ENCODE measurements at places on chromosomes 7 and 10.

GRCh38 chr10:99396471-99396870, 34.0 kb downstream of the GOT1 start:
- peaks cover 58% of the 10 kb centered on the region for H3K4me1 ChIP-seq
- H3K27ac ChIP-seq: peak overlapping the region; percentile 58
- no peaks in the 10 kb centered on the region for H3K27me3 ChIP-seq
- H3K36me3 ChIP-seq: peaks cover 8% of the 10 kb centered on the region
- no peak for DNase-seq

DNA sequence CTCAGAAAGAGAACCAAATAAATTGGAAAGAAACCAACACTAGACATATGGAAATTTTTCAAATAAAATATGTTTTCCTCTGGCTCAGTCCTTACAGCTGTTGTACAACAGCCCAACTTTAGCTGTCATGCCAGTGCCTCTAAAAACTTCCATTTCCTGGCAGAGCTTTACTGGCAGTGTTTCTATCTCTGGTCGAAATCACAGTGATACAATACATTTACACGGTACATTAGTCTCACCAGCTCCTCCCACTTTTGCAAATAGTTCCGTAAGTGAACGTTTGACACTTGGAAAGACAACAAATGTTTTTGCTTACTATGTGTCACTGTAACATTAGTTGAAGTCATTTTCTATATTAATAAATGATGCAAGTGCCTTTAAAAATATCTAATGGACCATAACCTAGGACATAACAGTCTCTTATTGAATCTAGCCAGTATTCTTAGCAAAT, 29.8 kb downstream of the BCAP29 start:
- DNase-seq: no peak
- H3K4me3 ChIP-seq: no peak overlapping the region
- peaks cover 20% of the 10 kb centered on the region for H3K4me1 ChIP-seq
- H3K27ac ChIP-seq: no peak overlapping the region
- peaks cover 3% of the 10 kb centered on the region for H3K36me3 ChIP-seq

GRCh38 chr10:123855008-123855684, 36.5 kb downstream of the CPXM2 start:
- H3K27me3 ChIP-seq: no peaks in the 10 kb centered on the region
- H3K36me3 ChIP-seq: no peaks in the 10 kb centered on the region
- H3K27ac ChIP-seq: no peak overlapping the region
- H3K4me1 ChIP-seq: no peaks in the 10 kb centered on the region
- no peak overlapping the region for H3K4me3 ChIP-seq

DNA sequence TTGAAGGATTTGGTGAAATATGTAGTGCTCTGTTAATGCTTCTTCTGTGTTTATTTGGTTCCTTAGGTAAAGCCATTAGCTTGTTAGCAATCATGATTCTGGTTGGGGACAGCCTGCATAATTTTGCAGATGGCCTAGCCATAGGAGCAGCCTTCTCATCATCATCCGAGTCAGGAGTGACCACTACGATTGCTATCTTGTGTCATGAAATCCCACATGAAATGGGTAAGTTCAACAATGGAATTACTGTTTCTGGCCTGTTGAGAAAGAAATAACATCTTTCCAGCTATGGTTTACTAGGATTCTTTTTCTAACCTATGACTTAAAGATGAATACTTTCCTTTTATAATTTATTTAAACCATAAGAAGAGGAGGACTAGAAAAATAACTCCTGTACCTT, 48.9 kb downstream of the SLC39A12 start:
- H3K36me3 ChIP-seq: no peaks in the 10 kb centered on the region
- no peak overlapping the region for H3K4me3 ChIP-seq
- no peaks in the 10 kb centered on the region for H3K27me3 ChIP-seq
- DNase-seq: no peak
- H3K4me1 ChIP-seq: no peaks in the 10 kb centered on the region
- no peak overlapping the region for H3K27ac ChIP-seq

DNA sequence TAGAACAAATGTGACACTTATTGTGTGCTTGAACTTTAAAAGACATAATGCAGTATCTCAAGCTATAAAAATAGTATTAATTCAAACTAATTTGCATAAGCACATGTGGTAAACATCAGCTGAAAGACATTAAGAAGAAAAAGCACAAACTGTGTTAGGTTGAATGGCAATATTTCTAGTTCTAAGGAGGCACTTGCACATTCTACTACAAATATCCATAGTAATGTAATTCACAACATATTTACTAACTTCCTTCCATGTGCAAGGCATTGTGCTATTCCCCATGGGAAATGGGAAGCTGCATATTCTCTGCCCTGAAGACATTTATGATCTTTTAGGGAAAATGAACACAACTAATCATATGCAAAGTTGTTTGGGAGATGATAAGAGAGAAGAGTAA, 80.2 kb upstream of the SLC13A1 start:
- no peak overlapping the region for H3K4me3 ChIP-seq
- DNase-seq: no peak
- H3K4me1 ChIP-seq: no peaks in the 10 kb centered on the region
- H3K27me3 ChIP-seq: no peaks in the 10 kb centered on the region
- H3K27ac ChIP-seq: no peak overlapping the region

GRCh38 chr10:86207226-86207625, 159.4 kb downstream of the GRID1 start:
- DNase-seq: no peak
- no peaks in the 10 kb centered on the region for H3K4me1 ChIP-seq
- no peaks in the 10 kb centered on the region for H3K36me3 ChIP-seq
- H3K27ac ChIP-seq: no peak overlapping the region

DNA sequence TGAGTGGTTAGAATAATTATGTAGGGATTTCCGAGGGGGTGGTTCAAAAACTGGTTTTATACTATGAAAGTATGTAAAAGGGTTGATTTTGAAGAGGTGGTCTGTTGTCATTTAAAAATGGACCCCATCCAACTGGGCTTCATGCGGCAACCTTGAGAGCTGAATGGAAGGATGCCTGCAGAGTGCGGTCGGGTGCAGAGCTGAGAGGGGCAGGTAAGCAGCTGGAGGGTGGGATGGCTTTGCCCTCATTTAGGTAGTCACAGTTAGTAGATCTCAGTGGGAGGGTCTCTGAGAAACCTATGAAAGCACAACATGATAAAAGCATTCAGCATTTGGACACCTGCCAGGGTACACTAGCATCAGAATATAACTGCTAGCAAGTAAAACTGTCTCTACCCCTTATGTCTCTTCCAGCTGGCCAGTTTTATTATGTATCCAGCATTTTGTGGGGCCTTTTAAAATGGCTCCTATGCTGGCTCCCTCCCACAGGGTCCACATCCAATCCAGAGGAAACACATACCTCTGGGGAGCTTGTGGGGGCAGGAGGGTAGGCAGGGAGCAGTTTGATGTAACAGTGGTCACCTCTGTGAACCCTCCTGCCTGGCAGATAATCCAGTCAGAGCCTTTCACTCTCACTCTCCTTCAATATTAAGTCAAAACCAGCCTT, 75.9 kb upstream of the MAGI2 start:
- H3K27me3 ChIP-seq: no peaks in the 10 kb centered on the region
- no peak overlapping the region for H3K27ac ChIP-seq
- H3K36me3 ChIP-seq: no peaks in the 10 kb centered on the region
- DNase-seq: no peak

- peaks cover 18% of the 10 kb centered on the region for H3K36me3 ChIP-seq
- peaks cover 33% of the 10 kb centered on the region for H3K4me1 ChIP-seq
- H3K27me3 ChIP-seq: no peaks in the 10 kb centered on the region
- H3K27ac ChIP-seq: no peak overlapping the region
Observed at GRCh38 chr10:59892697-59893096, 13.7 kb downstream of the CCDC6 start.

GRCh38 chr7:816751-817671, 15.3 kb upstream of the SUN1 start:
- no peak for DNase-seq
- peaks cover 39% of the 10 kb centered on the region for H3K4me1 ChIP-seq
- no peaks in the 10 kb centered on the region for H3K36me3 ChIP-seq
- peak overlapping the region; percentile 92 for H3K4me3 ChIP-seq
- H3K27me3 ChIP-seq: no peaks in the 10 kb centered on the region

DNA sequence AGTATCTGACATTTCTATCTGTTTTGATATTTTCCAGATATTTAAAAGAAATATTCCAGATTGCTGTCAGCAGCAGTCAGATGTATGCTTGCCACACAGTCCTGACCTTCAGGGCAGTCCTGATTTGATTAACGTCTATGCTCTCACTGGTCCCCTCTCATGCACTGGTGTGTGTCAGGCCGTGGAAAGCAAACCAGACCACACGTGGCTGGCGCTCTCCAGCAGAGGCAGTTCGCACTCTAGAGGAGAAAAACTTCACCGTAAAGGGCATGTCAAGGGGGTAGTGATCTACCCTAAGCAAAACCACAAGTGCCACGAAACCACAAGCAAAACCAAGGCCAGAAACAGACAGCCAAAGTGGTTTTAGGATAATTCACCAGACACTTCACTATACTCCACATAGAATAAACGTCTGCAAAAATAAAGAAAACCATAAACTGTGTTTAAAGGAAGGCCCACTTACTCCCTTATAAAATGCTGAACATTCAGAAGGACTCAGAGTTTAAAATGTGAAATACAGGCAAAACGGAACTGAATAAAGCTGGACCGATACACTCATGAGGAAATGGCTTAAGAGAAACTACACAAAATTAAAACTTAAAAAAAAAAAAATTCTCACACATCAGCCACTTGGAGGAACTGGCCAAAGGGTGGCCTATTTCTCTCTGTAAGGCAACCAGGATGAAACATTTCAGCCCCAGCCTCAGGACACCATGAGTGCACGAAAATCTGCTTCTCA, 26.4 kb downstream of the PARP12 start:
- peaks cover 26% of the 10 kb centered on the region for H3K36me3 ChIP-seq
- no peaks in the 10 kb centered on the region for H3K27me3 ChIP-seq
- no peak overlapping the region for H3K4me3 ChIP-seq
- H3K4me1 ChIP-seq: peaks cover 41% of the 10 kb centered on the region
- DNase-seq: no peak

DNA sequence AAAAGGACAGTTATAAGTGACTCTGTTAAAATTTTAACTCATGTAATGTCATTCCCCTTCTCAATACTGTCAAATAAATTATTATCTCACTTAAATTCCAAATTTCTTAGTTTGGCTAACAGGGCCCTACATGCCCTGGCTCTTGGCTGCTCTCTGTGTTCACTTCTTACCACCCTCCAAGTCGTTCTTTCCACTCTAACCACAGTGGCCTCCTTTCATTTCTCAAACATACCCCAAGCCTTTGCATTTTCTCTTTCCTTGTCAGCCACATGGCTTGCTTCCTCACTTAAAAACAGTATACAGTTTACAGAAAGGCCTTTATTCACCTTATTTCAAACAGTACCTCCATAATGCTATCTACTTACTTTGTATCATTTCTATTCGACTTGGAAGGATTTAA, 737.1 kb upstream of the ZWINT start:
- H3K4me1 ChIP-seq: no peaks in the 10 kb centered on the region
- H3K4me3 ChIP-seq: no peak overlapping the region
- no peaks in the 10 kb centered on the region for H3K36me3 ChIP-seq
- no peak overlapping the region for H3K27ac ChIP-seq
- H3K27me3 ChIP-seq: no peaks in the 10 kb centered on the region

DNA sequence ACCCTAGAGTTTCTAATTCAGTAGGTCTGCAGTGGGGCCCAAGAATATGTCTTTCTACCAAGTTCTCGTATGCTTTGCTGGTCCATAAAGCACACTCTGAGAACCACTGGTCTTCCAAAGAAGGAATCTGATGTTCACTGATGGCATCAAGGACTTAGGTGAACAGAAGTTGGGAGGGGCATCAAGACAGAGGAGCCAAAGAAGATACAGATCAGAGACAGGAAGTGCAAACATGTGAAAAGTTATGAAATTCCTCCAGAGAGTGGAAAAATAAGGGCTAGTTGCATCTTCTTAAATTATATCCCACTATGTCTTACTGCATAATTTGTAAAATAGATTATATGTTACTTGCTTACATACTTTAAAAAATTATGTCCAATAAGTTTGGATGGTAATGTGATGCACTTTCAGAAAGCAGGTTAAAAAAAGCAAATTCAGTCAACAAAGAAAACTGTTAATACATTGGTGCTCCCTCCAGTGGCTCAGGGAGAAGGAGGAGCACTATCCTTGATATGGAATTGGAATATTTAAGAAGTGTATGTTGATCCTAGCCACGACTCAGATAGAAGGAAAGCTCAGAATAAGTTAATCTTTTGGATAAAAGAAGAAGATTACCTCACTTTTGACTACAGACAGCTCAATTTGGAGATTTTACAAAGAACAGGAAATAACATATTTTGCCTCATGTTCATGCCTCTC, 35.8 kb downstream of the CREB3L2 start:
- no peak for DNase-seq
- H3K36me3 ChIP-seq: no peaks in the 10 kb centered on the region
- H3K4me3 ChIP-seq: no peak overlapping the region
- H3K4me1 ChIP-seq: peaks cover 10% of the 10 kb centered on the region
- no peaks in the 10 kb centered on the region for H3K27me3 ChIP-seq

DNA sequence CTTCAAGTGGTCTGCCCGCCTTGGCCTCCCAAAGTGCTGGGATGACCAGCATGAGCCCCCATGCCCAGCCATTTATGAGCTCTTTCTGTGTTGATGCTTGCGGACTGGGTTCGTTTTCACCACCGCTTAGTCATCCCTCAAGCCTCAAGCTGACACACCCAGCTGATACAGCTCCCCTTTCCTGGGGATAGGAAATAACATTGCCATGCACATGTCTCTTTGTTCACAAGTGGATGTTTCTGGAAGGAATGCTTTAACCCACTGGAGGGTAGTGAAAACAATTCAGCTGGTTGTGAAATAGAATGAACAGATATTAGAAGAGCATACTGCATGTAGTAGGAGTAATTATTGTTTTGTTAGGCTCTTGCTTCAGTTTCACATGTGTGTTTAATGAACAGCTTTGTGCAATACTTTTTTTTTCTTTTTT, 8.5 kb upstream of the METTL27 start:
- H3K36me3 ChIP-seq: no peaks in the 10 kb centered on the region
- H3K4me1 ChIP-seq: peaks cover 47% of the 10 kb centered on the region
- peak; percentile 78 for DNase-seq

- H3K27me3 ChIP-seq: peaks cover 3% of the 10 kb centered on the region
- H3K27ac ChIP-seq: no peak overlapping the region
- DNase-seq: no peak
- H3K4me3 ChIP-seq: no peak overlapping the region
Observed at GRCh38 chr10:76177936-76178335, 746.5 kb downstream of the LRMDA start.

GRCh38 chr7:24965831-24966708, 13.9 kb downstream of the OSBPL3 start:
- no peaks in the 10 kb centered on the region for H3K36me3 ChIP-seq
- H3K27ac ChIP-seq: peak overlapping the region; percentile 89

GRCh38 chr10:97575127-97575668, 2.6 kb downstream of the ANKRD2 start:
- H3K27me3 ChIP-seq: no peaks in the 10 kb centered on the region
- peaks cover 49% of the 10 kb centered on the region for H3K4me1 ChIP-seq
- H3K36me3 ChIP-seq: no peaks in the 10 kb centered on the region
- H3K27ac ChIP-seq: peak overlapping the region; percentile 20

- no peaks in the 10 kb centered on the region for H3K27me3 ChIP-seq
- H3K4me3 ChIP-seq: no peak overlapping the region
- H3K36me3 ChIP-seq: peaks cover 4% of the 10 kb centered on the region
Observed at GRCh38 chr10:79162022-79162421, 93.3 kb downstream of the ZMIZ1 start.

DNA sequence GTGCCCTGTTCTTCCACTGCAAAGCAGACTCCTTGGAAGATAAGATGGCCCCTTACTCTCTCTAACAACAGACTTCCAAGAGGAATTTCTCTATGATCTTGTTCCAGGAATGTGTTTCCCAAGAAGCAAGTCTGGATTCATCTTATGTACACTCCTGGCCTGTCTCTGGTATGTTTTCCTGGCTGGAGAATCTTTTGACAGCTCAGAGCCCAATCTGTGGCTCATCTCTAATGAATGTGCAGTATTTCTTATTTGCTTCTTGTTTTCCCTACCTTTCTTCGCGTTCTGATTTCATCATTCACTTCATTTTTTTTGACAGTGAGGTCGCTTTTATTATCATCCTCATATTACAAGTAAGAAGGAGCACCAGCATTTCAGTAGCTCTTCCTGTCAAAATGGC, 53.0 kb upstream of the PITRM1 start:
- H3K27me3 ChIP-seq: peaks cover 10% of the 10 kb centered on the region
- peak overlapping the region; percentile 18 for H3K27ac ChIP-seq
- H3K4me3 ChIP-seq: no peak overlapping the region
- DNase-seq: peak; percentile 46

All from keratinocyte (primary cell).